T-helper 9 cell (primary cell): ENCODE measurements at places on chromosomes 13 and 19.

GRCh38 chr19:47609906-47610894, 1.3 kb downstream of the BICRA start:
- peak; percentile 44 for DNase-seq

GRCh38 chr19:14300303-14300702, 80.9 kb upstream of the ADGRE5 start:
- no peak for DNase-seq

DNA sequence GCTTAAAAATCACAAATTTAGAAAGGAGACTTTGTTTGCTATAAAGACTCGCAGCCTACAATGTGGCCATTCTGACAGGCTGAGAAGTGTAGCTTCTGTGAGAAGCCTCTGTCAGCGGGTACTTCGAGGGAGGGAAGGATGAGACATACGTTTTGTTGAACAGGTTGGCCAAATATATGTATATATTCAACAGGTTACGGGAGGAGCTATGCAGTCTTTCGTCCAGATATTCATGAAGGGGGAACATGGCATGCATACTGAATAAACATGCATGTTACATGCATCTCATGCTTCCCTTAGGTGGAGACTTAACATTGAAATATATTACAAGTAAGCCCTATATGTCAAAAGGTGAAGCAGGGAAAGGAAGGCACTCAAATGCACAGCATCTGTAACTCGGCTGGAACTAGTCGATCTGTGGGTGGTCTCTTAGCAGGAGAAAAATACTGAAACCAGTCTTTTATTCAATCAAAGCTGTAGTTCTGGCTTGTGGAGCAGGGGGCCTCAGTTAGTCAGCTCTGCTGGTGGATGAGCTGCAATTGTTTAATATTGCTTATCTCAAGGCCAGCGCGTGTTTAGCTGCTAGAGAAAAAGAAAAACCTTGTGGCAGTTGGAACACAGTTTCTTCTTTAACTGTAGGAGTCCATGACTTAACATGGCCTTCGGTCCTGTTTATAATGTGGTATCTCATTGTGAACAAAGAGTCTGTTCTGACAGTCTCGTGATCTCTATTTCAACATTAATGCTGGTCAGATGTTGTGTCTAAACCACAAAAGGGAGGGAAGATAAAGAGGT, 94.3 kb downstream of the FAM216B start:
- DNase-seq: no peak

- no peak for DNase-seq
These were observed 401.2 kb downstream of the IRS2 start for GRCh38 chr13:109385242-109385560.

GRCh38 chr19:6271721-6272410, 7.9 kb downstream of the MLLT1 start:
- DNase-seq: no peak

DNA sequence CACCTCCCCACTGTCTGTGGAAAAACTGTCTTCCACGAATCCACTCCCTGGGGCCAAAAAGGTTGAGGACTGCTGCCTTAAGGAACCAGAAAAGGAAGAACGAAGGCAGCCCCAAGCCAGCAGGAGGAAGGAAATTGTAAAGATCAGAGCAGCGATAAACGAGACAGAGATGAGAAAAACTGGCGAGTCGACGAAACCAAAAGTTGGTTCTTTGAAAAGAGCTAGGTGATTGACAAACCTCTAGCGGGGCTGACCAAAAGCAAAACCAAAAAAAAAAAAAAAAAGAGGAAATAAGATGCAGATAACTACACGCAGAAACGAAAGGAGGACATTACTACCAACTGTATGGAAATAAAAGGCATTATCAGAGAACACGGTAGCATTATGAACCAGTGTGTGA, 76.9 kb downstream of the GADD45B start:
- peak; percentile 23 for DNase-seq

- DNase-seq: no peak
These were observed 116.2 kb upstream of the FNDC3A start for GRCh38 chr13:48859272-48860105.

DNA sequence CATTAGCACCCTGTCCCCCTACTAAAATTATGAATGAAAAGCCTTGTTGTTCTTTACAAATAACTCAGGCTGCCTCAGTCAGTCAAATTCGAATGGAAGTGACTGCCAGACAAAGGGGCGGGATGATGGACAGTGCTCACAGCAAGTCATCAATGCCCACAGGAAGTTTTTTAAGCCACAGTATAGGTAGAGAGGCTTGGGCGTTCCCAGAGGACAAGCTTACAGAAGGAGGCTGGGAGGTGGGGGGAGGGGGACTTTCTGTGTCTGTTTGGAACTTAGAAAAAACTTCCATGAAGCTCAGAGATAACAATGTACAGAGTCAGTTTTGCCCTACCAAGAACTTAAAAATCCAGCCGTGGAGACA, 18.5 kb upstream of the SPRY2 start:
- DNase-seq: no peak

DNA sequence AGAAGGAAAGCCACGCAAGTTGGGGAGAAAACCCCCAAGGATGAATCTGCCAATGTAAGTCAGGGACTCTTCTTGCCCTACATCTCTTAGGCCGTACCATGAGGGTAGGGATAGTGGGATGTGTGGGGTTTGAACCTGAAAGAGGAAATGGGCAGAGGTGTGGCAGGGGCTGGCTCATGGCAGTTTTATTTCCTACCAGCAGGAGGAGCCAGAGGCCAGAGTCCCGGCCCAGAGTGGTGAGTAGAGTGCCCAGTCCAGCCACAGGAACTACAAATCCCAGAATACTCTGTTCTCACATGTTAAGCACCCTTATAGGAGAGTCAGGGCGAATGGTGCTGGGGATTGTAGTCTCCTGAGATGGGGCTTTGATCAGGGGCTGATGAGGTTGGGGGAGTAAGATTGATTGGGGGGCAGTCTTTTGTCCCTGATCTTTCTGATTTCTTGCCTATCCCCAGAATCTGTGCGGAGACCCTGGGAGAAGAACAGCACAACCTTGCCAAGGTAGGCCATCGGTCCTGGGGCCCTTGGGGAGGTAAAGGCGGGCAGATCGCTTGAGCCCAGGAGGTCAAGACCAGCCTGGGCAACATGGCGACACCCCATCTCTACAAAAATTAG, 16.5 kb downstream of the VASP start:
- DNase-seq: peak; percentile 55

DNA sequence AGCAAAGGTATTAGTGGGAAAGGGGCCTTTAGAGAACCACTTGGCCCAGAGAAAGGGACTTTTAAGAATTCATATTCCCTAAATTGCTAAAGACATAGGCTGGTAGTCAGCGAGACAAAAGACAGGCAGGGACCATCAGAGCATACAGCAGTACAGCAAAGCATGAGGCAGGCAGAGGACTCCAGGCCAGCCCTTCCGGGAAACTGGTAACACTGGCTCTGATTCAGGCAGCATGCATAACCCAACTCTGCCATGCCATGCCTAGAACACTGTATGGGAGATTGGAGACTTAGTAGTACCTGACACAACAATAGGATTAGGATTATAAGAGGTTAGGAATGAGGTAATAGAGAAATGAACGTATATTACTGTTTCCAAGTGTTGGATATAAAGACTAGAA, 34.9 kb downstream of the CAB39L start:
- DNase-seq: no peak

GRCh38 chr13:23514076-23514475, 56.1 kb upstream of the TNFRSF19 start:
- no peak for DNase-seq

DNA sequence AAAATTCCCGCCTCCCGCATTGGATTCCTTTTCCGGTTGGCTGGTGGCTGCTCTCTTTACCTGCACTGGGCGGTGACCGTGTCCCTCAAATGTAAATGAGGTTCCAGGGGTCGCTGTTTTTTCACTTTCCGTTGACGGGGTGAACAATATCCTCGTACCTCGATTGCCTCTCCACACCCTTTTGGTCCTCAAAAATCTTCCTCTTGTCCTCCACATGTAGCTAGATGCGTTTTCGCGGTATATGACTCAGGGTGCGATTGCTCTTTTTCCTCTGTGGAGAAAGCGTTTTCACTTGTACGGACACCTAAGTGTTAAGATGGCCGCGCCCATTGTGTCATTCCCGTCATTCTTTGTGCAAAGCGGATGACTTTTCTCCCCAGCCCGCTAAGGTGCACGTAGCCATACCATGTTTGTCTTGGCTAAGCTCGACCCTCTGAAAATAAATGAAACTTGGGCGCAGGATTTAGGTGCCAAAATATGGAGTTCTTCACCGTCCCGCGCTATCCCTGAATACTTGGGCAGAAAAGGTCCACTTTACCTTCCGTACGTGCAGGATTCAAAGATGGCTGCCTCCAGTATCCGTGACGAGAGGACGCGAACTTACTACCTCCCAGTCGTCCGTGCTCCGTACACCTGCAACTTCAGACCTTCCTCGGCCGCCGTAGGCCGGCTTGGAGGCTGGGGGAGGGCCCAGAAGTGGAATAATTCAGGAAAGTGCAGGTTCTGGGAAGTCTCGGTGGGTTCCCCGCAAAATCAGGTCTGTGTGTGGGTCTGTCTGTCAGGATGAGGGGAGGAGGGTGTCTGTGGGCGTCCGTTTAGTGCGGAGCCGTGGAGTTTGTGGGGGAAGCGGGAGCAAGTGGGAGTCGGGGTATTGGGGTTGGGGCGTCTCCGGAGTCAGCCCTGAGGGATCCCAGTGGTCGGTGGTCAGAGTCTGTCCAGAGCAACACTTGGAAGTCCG, at the start of gene ZNF613:
ZNF613 (plus strand) TSS at position 689 of the 958 bp plus-strand sequence. CDS start 8,749 bp downstream, outside the sequence.
- peak; percentile 66 for DNase-seq

- no peak for DNase-seq
These were observed 5.8 kb downstream of the KBTBD7 start for GRCh38 chr13:41188584-41188983.

GRCh38 chr19:10155839-10156238, 36.1 kb upstream of the EIF3G start:
- DNase-seq: no peak

GRCh38 chr13:47705185-47705584, 295.9 kb downstream of the SUCLA2 start:
- no peak for DNase-seq

GRCh38 chr13:106500445-106500844, 35.0 kb downstream of the EFNB2 start:
- DNase-seq: no peak

- DNase-seq: no peak
These were observed 137.7 kb downstream of the COL4A1 start for GRCh38 chr13:110168999-110169933.

DNA sequence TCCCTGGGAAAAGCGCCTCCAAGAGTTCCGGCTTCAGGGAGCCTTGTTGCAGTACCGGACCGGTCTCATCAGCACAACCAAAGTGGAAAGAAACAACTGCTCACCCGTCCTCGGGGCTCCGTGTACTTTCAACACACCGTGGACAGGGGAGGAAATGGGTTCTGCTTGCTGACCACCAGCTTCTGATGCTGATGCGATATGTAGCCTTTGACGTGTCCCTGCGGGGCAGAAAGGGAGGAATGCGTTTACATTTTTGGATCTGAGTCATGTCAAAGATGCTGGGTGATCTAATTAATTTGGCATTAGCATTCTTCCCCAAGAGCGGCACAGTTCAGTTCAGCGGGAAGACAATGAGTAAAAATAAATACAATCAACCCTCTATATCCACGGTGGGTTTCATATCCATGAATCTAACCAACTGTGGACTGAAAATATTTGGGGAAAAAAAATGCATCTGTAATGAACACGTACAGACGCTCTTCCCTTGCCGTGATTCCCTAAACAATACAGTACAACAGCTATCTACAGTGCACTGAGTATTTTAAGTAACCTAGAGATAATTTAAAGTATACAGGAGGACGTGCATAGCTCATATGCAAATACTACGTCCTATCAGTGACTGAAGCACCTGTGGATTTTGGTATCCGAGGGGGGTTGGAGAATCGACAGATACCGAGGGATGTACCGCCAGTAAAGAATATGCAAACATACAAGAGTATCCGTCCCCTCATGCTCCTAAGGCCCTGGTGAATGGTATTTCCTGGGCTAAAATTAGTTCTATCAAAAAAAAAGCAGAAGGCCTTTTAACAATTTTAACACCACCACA, 19.8 kb downstream of the PROZ start:
- no peak for DNase-seq

GRCh38 chr19:50449236-50449899, 16.7 kb downstream of the MYBPC2 start:
- no peak for DNase-seq
